ENCODE measurements at places on chromosomes 16 and 17. TPM values are rescaled to one million over a fixed set of nuclear protein-coding genes. Genes with fewer than 3 reads are reported as not detected.
A peak's percentile ranks its signal among the peaks of the same experiment; 100 is the strongest.

DNA sequence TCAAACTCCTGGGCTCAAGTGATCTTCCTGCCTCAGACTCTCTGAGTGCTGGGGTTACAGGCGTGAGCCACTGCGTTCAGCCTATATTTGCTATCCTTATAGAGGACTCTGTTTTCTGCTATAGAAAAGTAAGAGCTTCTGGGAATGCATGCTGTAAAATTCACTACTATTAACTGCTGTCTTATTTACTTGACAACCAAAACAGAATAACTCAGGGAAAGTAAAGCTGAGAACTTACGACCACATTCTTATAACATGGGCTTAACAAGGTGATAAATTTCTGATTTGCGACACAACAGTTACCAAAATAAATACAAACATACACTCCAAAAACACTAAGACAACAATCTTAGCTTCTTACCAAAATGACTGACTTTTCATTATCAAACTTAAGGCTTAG, 23.9 kb downstream of the APPBP2 start:
- DNase-seq = no peak
- H3K4me3 ChIP-seq = no peak overlapping the region
- H3K4me1 ChIP-seq = no peaks in the 10 kb centered on the region
- H3K27ac ChIP-seq = no peak overlapping the region
- H3K36me3 ChIP-seq = no peaks in the 10 kb centered on the region
- H3K27me3 ChIP-seq = no peaks in the 10 kb centered on the region

DNA sequence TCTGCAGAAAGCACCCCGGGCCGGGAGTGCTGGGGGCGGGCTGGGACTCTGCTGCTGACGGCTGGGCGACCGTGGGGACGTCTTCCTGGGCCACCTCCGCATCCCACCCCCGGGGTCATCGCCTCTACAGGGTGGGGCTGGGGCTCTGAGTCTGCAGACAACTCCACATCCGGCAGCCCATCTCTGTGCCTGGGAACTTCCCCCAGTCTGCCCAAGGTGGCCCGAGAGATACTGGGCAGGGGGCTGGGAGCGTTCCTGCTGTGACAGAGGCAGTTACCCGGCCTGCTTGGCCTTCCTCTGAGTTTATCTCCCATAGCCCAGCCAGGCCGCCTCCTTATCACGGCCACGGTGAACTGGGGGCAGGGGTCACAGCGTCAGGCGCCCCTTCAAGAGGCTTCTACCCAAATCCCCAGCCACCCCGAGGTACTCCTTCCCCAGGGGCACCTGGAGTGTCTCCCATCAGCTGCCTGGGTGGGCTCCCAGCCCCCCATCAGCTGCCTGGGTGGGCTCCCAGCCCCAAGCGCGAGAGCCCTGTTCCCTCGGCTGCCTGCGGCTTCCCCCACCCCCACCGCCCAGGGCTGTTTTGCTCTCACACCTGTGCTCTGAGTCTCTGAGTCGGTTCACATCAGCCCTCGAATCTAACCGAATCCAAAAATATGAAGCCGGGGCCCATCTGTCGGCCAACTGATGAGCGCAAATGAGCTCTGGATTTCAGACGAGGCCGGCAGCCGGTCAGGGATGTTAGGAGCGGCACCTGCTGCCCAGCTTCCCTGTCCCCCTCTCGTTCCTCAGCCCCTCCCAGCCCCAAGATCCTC, 15.6 kb upstream of the CBFA2T3 start:
- no peak for DNase-seq
- no peak overlapping the region for H3K27ac ChIP-seq
- H3K36me3 ChIP-seq = no peaks in the 10 kb centered on the region
- peaks cover 5% of the 10 kb centered on the region for H3K4me1 ChIP-seq
- peaks cover 64% of the 10 kb centered on the region for H3K27me3 ChIP-seq
- no peak overlapping the region for H3K4me3 ChIP-seq

GRCh38 chr16:49376206-49376605, 2.6 kb downstream of the C16orf78 start:
- H3K4me3 ChIP-seq = no peak overlapping the region
- H3K4me1 ChIP-seq = no peaks in the 10 kb centered on the region
- H3K27me3 ChIP-seq = peaks cover 8% of the 10 kb centered on the region
- no peaks in the 10 kb centered on the region for H3K36me3 ChIP-seq

GRCh38 chr17:81130385-81131361, 34.6 kb upstream of the PVALEF start:
- H3K4me1 ChIP-seq = no peaks in the 10 kb centered on the region
- DNase-seq = no peak
- H3K27me3 ChIP-seq = no peaks in the 10 kb centered on the region
- peaks cover 24% of the 10 kb centered on the region for H3K36me3 ChIP-seq
- H3K4me3 ChIP-seq = peak overlapping the region; percentile 9

DNA sequence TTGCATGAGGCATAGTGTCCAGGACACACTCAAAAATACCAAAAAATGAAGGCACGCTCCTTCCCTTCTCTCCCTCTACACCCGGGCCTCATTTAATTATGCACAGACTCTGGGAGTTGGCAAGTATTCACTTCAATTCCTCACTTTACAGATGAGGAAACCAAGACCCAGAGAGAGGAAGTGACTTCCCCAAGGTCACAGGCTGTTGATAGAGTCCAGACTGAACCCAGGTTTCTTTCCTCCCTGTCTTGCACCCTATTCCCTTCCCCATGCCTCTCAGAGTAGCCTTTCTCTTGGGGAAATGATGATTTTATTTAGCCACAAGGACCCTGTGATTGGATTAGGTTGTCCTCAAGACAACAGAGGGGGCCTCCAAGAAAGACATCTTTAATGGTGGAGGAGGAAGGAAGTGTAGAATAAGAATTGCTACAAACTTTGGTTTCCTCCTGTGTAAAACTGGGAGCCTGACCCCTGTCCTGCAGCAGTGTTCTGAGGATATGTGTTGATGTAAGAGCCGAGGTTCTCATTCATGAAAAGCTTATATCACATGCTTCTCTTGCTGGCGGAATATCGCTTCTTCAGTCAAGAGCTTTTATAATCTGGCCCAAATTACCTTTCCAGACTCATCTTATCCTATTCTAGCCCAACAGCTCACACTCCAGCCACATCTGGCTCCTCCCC, 48.8 kb upstream of the SIAH1 start:
- no peaks in the 10 kb centered on the region for H3K27me3 ChIP-seq
- DNase-seq = no peak
- peaks cover 38% of the 10 kb centered on the region for H3K4me1 ChIP-seq
- peak overlapping the region; percentile 79 for H3K27ac ChIP-seq

DNA sequence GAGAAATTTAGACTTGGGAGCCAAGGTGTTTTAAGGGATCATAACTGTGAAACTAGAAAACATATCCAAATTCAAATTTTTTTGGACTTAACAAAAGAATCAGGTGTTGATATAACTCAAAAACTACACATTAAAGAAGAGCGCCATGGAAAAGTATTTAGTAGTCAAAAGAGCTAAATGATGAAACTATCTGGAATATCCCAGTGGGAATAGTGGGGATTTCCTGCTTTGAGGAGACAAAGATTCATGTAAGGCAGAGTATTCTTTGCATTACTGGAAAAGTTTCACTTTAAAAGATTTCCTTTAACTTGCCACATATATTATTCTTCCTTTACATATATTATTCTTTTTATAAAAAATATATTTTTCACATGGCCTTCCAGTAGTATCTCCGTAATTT, 40.3 kb upstream of the VPS4A start:
- DNase-seq = no peak
- H3K27me3 ChIP-seq = no peaks in the 10 kb centered on the region
- H3K4me3 ChIP-seq = no peak overlapping the region
- no peaks in the 10 kb centered on the region for H3K36me3 ChIP-seq

- DNase-seq = no peak
- H3K27me3 ChIP-seq = no peaks in the 10 kb centered on the region
- no peak overlapping the region for H3K4me3 ChIP-seq
- H3K4me1 ChIP-seq = peaks cover 100% of the 10 kb centered on the region
Observed at GRCh38 chr16:27320261-27321012, 6.7 kb downstream of the IL4R start.

- peak overlapping the region; percentile 77 for H3K27ac ChIP-seq
- no peaks in the 10 kb centered on the region for H3K27me3 ChIP-seq
- no peaks in the 10 kb centered on the region for H3K36me3 ChIP-seq
- peak overlapping the region; percentile 25 for H3K4me3 ChIP-seq
Observed at GRCh38 chr17:55577687-55578086, 66.4 kb upstream of the SMIM36 start.

DNA sequence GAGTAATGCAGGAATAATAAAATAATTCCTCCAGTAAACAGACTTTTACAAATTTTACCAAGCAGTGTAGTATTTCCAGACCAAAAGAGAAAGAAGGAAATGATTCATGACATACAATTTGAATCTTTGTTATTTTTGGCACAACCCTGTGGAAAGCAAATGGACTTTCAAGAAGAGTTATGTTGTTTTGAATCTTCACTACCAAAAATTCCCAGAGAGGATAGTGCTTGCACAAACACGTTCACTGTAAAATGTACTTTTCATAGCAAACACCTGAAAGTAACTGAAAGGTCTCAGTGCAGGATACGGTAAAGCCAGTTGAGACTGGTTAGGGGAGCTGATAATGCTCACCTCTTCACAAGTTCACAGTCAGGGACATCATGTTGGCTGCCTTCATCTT, 107.1 kb downstream of the USP22 start:
- no peaks in the 10 kb centered on the region for H3K27me3 ChIP-seq
- peaks cover 5% of the 10 kb centered on the region for H3K4me1 ChIP-seq
- H3K27ac ChIP-seq = peak overlapping the region; percentile 7
- DNase-seq = no peak

DNA sequence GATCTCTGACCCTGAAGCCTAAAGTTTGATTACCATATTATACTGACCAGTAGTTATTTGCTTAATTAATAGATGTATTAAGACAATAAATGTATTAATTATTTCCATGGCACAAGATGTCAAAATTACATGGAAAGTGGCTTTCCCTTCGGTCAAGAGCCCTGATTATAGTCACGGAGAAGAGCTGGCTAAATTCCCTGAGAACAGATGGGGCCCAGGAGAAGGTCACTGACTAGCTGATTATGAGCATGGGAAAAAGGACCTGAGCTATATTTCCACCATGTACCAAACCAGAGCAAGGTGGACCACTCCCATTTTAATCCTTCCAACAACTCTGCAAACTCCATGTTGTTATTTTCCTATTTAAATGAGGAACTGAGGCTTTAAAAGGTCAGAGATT, 12.9 kb upstream of the MYO18A start:
- peaks cover 14% of the 10 kb centered on the region for H3K4me1 ChIP-seq
- no peaks in the 10 kb centered on the region for H3K27me3 ChIP-seq
- DNase-seq = no peak
- no peak overlapping the region for H3K4me3 ChIP-seq
- H3K27ac ChIP-seq = no peak overlapping the region

- peak; percentile 91 for DNase-seq
- no peak overlapping the region for H3K4me3 ChIP-seq
- H3K4me1 ChIP-seq = peaks cover 50% of the 10 kb centered on the region
- no peaks in the 10 kb centered on the region for H3K36me3 ChIP-seq
- H3K27ac ChIP-seq = peak overlapping the region; percentile 98
Observed at GRCh38 chr17:41496803-41497484, 7.2 kb upstream of the KRT36 start.

- no peak overlapping the region for H3K27ac ChIP-seq
- H3K36me3 ChIP-seq = no peaks in the 10 kb centered on the region
- no peak overlapping the region for H3K4me3 ChIP-seq
- no peaks in the 10 kb centered on the region for H3K27me3 ChIP-seq
- H3K4me1 ChIP-seq = peaks cover 5% of the 10 kb centered on the region
Observed at GRCh38 chr17:57485916-57486881, 229.9 kb downstream of the MSI2 start.

DNA sequence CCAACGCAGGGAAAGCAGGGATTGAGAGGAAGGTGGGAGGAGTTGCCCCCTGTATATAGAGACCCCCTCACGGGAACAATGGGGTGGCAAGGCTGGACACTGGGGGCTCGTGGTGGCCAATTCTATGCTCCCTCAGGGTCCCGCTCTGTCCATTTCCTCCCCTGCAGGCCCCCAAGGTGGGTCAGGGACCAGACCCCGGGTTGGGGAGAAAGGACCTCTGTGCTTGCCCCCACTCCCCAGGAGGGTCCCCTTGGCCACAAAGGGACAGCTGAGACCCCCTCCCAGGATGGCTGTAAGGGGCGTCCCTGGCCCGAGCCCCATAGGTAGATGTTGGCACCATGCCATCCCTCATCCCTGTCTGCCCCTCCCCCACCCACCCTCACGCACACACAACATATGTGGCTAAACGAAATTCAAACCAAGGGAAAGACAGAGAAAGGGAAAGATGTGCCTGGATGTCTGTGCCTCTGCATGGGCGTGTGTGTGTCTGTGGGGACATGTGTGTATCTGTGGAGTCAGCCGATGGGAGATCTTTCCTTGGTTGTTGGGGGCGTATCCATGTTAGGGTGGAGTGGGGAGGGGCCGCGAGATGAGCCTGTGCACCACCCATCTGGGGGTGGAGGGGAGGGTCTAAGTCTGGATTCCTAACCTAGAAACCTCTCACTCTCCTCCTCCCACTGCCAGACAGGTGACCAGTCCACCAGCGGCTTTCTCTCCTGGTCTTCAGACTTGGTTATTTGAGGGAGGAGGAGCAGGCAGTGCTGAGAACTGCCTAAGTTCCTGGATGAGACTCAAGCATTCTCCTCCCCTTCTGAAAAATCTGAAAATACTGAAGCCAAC, 642 bp upstream of the NEUROD2 start:
- H3K4me3 ChIP-seq = no peak overlapping the region
- no peaks in the 10 kb centered on the region for H3K36me3 ChIP-seq
- DNase-seq = no peak

- H3K27me3 ChIP-seq = no peaks in the 10 kb centered on the region
- H3K4me1 ChIP-seq = peaks cover 29% of the 10 kb centered on the region
- no peak for DNase-seq
- peak overlapping the region; percentile 63 for H3K27ac ChIP-seq
- H3K4me3 ChIP-seq = no peak overlapping the region
Observed at GRCh38 chr16:85653290-85653891, 35.4 kb downstream of the GINS2 start.

GRCh38 chr16:87305505-87306391, 11.4 kb downstream of the C16orf95 start:
- no peaks in the 10 kb centered on the region for H3K4me1 ChIP-seq
- H3K36me3 ChIP-seq = no peaks in the 10 kb centered on the region
- H3K27me3 ChIP-seq = no peaks in the 10 kb centered on the region

DNA sequence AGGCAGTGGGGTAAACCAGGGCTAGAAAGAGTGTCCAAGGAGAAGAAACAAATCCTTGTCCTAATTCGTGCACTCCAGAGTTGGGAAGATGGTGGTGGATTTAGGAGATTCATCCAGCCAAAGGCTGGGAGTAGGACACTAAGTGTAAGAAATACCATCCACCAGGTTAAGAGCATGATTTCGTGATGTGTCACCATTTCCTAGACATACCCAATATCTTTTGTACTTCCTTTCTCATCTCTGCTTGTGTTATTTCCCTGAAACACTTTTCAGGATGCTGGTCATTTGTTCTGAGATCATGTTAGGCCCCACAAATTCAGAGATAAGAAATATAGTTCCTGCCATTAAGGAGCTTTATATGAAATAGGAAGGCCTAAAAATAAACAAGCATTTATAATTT, 106.3 kb upstream of the HLF start:
- no peak overlapping the region for H3K27ac ChIP-seq
- no peaks in the 10 kb centered on the region for H3K27me3 ChIP-seq
- H3K4me3 ChIP-seq = no peak overlapping the region
- DNase-seq = no peak
- H3K4me1 ChIP-seq = no peaks in the 10 kb centered on the region

Gene MTSS2
- 96.3 TPM for total RNA-seq

Gene TBC1D26
- not detected for total RNA-seq

Gene ITGAX
- total RNA-seq = 134 TPM

Gene BCAS3
- total RNA-seq = 21.2 TPM

Gene HOXB8
- total RNA-seq = 0.39 TPM

Gene ATAD5
- 2.6 TPM for total RNA-seq

Gene HOXB6
- 6.7 TPM for total RNA-seq

Gene CDK3
- total RNA-seq = 5.4 TPM

Gene RHBDF2
- total RNA-seq = 61.7 TPM
